ENCODE measurements at places on chromosomes 5 and 9.

DNA sequence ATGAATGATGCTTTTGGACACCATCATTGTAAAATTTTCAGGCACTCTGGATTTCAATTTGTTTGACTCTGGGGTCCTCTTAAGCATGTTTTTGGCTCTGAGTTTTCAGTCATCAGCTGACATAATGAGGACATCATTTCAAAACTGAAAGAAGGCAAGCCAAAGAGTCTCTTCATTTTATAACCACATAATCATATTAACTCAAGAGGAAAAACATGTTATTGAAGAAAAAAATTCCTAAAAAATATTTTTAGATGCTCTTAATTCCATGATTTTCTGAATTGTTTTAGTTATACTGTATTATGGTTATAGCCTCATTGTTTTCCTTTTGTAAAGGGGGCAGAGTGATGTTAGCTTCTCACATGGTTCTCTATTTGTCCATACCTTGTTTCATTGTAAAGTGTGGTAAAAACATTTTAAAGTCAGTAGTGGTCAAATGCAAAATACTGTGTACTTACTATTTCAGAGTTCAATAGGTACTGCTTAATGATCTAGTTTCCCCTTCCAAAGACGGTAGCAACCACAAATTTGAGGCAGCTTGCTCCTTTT, 472.1 kb downstream of the DMRT2 start:
- no peak for DNase-seq

DNA sequence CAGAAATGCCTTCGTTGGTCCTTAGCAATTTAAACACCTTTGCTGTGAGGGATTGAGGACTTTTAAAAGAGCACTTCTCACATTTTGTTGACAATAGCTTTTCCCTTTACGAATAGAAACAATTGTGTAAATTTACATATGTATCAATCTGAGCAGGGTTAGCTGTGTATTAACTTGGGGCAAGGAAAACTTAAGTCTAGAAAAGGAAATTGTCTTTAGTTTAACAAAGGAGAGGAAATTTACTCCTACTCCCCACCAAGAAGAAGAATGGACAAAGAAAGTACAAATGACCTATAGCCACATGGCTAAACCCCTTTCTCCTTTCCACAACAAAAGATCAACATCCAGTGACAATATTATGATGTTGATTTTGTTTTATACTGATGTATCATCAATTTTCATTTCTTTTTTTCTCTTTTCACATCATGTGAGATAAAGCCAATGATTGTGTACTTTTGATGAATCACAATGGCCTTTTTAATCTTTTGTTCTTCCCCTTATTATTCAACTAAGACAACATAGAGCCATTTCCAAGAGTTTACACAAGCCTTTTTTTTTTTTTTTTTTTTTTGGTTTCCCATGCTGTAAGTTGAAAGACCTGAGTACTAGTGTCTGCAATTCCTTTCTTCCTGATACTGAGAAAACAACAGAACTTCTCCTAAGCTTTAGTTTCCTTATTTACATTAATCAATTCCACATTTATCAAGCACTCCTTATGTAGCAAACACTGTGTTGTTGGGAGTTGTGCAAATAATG, 19.0 kb downstream of the FOXB2 start:
- no peak for DNase-seq

- no peak for DNase-seq
Measured at GRCh38 chr5:151238303-151238741, 14.4 kb upstream of the CCDC69 start.

- no peak for DNase-seq
Measured at GRCh38 chr9:7370988-7371387, 428.6 kb downstream of the DMAC1 start.

- no peak for DNase-seq
Measured at GRCh38 chr5:64532212-64532611, 26.4 kb downstream of the RGS7BP start.
